ENCODE measurements at places on chromosomes 6 and 20. TPM values are rescaled to one million over a fixed set of nuclear protein-coding genes. Genes with fewer than 3 reads are reported as not detected.

Gene CST4
- not detected for total RNA-seq

Gene TTLL9
- total RNA-seq, result not detected

Gene CLVS2
- total RNA-seq, result not detected

Gene RGL2
- 30.4 TPM for total RNA-seq

Gene EYA4
- total RNA-seq, result 0.22 TPM

Gene AFG1L
- total RNA-seq, result 3.3 TPM

Gene EYA2
- 0.57 TPM for total RNA-seq

Gene TNF
- total RNA-seq, result under 0.01 TPM

Gene HMGCLL1
- not detected for total RNA-seq

Gene ETV7
- total RNA-seq, result 0.29 TPM

Gene ZNF311
- total RNA-seq, result 0.43 TPM

Gene LIN28B
- total RNA-seq, result 34.4 TPM

Gene FAM83B
- total RNA-seq, result 0.44 TPM

Gene RNF182
- total RNA-seq, result 2.3 TPM

Gene FGD2
- not detected for total RNA-seq

Gene NDUFAF4
- total RNA-seq, result 11.2 TPM

Gene ADGRF5
- total RNA-seq, result 0.22 TPM

Gene PLCB1
- 14.9 TPM for total RNA-seq

Gene WFDC12
- total RNA-seq, result not detected

Gene PI3
- total RNA-seq, result not detected

Gene PSORS1C1
- 1.3 TPM for total RNA-seq

Gene DNAH8
- total RNA-seq, result 1.5 TPM

Gene GSS
- total RNA-seq, result 61.1 TPM

Gene ULBP1
- 0.86 TPM for total RNA-seq

Gene SCAF8
- 31.1 TPM for total RNA-seq

Gene BMP6
- total RNA-seq, result 4.6 TPM

Data from placental pericyte (primary cell).